ENCODE measurements at places on chromosomes 6 and 20. TPM values are rescaled to one million over a fixed set of nuclear protein-coding genes. Genes with fewer than 3 reads are reported as not detected.
A peak's percentile ranks its signal among the peaks of the same experiment; 100 is the strongest.

DLK2 gene
- total RNA-seq = 0.96 TPM

GRCh38 chr6:158799051-158799792 lies 19.9 kb downstream of the EZR start:
- DNase-seq = no peak

GRCh38 chr6:132798869-132799538 lies 567 bp upstream of the SLC18B1 start:
- DNase-seq = peak; percentile 77

DNA sequence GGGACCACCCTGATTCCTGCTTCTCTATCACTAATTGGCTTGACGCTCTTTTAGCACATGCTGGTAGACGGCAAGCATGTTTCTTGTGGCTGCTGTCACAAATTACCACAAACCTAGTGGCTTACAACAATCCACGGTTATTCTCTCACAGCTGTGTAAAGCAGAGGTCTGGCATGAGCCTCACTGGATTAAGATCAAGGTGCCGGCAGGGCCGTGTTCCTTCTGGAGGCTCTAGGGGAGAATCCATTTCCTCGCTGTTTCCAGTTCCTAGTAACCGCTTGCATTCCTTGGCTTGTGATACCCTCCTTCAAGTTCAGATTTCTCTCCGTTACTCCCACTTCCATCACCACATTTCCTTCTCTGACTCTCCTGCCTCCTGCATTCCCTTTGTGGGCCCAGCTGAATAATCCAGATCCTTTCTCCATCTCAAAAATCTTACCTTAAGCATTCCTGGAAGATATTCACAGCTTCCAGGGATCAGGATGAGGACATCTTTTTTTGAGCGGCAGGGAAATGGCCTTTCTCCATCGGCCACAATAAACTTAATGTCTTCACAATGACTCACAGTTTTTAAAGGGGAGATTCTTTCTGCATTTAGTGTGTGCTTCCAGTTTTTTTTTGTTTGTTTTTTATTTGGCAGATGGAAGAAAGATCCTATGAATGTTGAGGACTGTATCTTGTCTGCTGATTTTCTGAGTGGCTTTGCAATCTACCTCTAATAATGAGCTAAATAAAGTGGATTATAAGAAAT lies 39.9 kb downstream of the BMP6 start:
- DNase-seq = no peak

DNA sequence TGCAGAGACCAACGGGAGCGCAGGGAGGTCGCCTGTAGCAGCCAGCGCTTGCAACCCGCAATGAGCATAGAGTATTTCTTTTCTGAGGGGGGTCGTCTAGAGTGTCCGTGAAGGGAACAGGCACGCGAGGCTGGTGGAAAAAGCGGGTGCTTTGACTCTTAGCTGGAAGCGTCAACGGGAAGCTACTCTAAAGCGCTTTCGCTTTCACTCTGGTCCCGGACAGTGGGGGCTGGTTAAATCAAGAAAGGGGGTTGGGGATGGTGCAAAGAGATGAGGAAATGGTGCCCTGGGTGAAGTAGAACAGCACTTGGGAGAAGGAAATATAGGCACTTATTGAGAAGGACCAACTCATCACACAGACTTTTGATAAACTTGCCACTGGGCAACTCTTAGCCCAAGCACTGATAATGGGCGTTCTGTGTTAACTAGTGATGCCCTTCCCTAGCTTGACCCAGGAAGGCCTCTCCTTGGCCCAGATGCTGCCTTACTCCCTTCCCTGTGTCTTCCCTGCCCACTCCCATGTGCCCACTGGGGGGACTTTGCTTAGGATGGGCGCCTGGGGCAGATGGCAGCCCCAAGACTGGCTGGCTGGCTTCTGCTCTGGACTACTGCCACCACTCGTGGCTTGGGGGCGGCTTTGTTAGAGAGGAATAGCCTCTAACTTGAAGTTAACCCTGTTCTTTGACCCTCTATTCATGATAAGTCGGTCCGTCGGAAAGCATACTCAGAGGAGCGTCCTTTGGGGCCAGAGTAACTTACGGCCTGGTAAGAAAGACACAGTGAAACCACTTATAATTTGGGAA lies 585 bp downstream of the PSMB9 start:
- no peak for DNase-seq
